Brain (organoid and tissue), 16 donors: ENCODE measurements at places on chromosomes 11 and 22. TPM values are rescaled to one million over a fixed set of nuclear protein-coding genes. Genes with fewer than 3 reads are reported as not detected.

DNA sequence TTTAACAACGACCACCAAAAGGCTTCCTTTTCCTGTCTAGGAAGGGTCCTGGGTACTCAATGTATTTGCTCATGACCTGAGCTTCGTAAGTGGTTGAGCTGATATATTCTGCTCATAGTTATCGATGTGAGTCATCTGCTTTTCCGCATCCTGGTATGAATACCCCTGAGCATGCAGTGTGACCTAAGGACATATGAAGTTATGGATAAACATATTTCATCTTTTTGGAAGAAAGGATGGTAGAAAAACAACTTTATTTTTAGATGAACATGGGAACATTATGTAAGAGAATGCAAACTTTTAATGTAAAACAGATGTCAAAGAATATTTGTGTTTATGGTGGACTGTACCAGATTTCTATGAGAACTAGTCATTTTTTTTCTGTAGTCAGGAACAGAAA lies 28.4 kb downstream of the TRPC6 start:
- DNase-seq, result no peak

- no peak for DNase-seq
Observed at GRCh38 chr11:75166791-75167190, 15.9 kb downstream of the SLCO2B1 start.

DNA sequence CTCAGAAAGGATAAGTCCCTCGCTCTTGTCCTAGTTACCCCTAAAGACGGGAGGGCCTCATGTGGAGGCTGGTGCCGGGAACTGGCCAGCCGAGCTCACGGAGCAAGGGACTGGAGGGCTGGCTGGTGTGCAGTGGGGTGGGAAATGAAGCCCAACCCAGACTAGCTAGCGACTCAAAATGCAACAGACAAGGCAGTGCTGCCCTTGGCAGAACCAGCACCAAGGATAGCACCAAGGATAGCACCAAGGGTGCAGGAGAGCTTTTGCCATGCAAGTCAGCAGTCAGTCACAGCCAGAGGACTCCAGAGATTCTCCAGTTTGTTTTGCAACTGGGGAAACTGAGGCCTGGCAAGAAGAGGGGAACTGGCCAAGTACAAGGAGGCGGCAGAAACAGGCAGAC lies 6.5 kb upstream of the BATF2 start:
- no peak for DNase-seq

GRCh38 chr11:16312233-16312765 lies 44.0 kb downstream of the SOX6 start:
- DNase-seq, result no peak

- peak; percentile 34 for DNase-seq
Observed at GRCh38 chr22:50600967-50601668, 525 bp downstream of the MAPK8IP2 start.

- no peak for DNase-seq
Observed at GRCh38 chr22:21593406-21594232, 26.1 kb downstream of the UBE2L3 start.

DNA sequence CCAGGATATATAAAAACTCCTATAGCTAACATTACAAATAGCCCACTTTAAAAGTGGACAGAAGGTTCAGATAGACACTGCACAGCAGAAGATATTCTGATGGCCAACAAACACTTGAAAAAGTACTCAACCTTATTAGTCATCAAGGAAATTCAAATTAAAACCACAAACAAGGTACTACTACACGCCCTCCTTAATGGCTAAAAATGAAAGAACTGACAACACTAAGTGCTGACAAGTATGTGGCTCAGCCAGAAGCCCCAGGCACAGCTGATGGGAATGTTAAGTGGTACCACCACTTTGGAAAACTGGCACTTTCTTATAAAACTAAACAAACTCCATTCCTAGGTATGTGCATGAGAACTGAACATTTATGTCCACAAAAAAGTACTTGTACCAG lies 320.1 kb downstream of the TBC1D22A start:
- no peak for DNase-seq

DNA sequence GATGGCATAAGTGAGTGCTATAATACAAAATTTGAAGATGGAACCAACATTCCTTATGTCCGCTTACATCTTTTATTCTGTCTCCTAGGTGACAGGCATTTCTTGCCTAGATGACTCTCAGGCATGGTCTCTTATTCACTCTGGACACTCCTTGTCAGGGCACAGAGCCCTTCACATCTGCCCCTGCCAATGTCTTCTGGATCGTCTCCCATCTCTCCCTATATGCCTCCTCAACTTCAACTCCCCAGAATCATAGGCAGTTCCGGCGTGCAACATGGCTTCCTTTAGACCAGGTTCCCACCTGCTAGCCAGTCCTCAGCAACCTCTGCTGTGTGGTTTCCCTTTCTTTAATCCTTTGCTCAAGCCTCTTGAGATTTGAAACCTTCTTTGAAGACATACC lies 300.9 kb downstream of the TENM4 start:
- no peak for DNase-seq

DNA sequence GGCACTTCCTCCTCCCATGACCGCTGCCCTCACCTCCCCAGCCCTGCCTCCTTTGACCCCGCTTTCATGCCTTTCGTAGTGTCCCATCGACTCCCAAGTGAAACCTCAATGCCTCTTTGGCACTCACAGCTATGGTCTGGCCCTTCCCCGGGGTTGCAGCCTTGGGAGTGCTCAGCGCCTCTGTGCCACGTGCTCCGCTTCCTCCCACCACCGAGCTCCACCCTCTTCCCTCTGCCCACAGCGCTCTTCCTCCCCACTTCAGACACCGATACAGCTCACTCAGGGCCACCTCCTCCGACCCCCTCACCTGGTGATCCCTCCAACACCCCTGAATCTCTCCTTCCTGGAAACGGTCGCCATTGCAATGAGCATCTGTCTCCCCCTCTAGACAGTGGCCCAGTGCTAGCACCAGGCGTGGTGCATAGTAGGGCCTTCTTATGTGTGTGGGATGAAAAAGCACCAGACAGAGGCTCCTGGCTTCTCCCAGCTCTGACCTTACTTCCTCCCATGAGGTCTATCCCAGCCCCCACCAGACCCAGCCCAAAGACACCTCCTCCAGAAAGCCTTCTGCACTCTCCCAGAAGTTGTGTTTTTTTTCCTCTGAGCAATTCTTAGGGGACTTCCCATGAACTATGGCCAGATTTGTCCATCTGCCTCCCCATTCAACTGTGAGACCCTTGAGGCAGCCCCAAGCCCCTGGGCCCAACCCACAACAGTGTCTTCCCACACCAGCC lies 16.4 kb upstream of the SCGB1A1 start:
- no peak for DNase-seq

DNA sequence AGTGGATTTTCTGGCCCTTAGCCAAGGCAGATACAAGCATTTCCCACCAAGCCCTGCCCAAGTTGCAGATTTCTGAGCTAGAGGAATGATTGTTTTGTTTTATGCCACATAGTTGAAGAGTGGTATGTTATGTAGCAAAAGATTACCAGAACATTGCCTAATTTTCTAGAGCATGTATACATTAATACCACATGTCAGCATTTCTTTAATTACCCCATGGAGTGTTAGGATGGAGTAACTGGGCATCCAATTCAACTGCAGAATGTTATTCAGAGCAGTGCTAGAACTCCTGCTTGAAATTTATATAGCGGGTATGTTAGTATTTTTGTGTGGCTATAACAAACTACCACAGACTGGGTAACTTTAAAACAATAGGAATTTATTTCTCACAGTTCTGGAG lies 24.4 kb upstream of the CYP2R1 start:
- DNase-seq, result no peak

DNA sequence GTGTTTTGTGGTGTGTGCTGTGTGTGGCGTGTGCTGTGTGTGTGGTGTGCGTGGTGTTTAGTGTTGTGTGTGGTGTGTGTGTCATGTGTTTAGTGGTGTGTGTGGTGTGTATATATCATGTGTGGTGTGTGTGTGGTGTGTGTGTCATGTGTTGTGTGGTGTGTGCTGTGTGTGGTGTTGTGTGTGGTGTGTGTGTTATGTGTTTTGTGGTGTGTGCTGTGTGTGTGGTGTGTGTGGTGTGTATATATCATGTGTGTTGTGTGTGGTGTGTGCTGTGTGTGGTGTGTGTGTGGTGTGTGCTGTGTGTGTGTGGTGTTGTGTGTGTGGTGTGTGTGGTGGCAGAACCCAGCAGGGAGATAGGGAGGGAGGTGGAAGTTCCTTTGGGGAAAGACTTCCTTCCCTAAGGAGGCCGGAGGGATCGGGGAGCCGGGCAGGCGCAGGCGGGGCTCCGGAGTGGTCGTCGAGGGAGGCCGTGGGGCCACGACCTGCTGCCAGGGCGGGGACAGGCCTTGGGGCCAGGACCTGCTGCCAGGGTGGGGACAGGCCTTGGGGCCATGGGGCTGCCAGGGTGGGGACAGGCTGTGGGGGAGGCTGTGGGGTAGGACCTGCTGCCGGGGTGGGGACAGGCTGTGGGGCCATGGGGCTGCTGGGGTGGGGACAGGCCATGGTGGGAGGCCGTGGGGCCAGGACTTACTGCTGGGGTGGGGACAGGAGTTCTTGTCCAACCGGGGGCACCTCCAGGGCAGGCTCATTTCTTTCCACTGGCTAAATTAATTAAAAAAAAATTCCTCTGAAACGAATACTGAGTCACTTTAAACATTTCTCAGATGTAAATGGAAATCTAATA lies 15.2 kb downstream of the PIM3 start:
- no peak for DNase-seq

- peak; percentile 50 for DNase-seq
Observed at GRCh38 chr11:126415128-126415527, 59.6 kb downstream of the ST3GAL4 start.

- no peak for DNase-seq
Observed at GRCh38 chr11:2077061-2077802, 62.0 kb downstream of the IGF2 start.

- DNase-seq, result peak; percentile 65
Observed at GRCh38 chr11:33721426-33721825, 14.8 kb downstream of the CD59 start.

DNA sequence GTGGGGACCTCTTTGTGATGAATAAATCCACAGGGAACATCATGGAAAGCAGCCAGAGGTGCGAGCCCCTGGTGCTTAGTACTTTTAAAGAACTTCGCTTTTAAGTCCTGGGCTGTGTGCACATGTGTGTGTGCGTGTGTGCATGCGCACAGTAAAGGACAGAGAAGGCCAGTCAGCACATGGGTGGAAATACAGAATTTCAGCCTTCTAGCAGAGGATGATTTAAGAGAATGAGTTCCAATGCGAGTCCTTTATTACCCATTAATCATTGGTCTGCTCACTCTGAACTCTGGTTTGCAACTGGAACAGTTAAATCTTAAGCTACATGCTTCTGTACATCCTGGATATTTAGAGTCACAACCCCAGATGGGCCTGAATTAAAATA lies 18.9 kb downstream of the TEAD1 start:
- no peak for DNase-seq

DNA sequence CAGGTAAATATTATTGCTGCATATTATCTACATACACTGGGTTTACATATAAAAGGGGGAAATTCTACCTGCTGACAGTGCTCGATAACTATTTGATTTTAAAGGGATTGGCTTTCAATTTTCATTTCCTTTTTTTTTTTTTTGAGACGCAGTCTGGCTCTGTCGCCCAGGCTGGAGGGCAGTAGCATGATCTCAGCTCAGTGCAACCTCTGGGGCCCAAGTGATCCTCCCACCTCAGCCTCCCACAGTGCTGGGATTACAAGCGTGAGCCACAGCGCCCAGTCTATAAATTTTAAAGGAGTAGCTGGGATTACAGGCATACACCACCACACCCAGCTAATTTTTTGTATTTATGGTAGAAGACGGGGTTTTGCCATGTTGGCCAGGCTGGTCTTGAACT lies 3.2 kb upstream of the PCF11 start:
- DNase-seq, result no peak

DNA sequence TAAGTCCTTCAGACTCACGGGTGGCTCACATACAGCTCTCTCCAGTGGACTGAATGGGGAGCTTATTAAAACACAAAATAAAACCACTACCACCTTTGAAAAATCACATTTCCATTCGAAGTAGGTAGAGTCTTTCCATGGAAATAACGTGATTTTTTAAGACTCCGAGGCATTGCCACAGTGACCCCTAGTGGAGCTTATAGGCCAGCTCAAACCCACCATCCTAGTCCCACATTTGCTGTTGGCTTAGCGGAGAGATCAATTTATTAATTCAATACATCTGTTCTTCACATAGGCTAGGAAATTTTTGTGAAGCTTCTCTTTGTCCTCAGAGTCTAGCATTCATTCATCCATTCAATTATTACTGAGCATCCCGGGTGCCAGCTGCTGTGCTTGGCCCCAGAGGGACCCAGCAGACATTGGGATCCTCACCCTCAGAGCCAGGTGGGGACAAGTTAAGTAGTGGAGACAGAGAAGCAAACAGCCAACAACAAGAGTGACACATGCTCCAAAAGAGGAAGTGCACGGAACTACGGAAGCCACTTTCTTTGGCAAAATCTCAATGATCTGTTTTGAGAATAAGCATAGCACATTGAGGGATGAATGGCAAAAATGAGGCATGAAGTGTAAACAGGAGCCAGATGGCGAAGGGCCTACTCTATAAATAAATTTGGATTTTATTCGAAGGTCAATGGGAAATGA lies 10.2 kb upstream of the P4HA3 start:
- peak; percentile 92 for DNase-seq

DNA sequence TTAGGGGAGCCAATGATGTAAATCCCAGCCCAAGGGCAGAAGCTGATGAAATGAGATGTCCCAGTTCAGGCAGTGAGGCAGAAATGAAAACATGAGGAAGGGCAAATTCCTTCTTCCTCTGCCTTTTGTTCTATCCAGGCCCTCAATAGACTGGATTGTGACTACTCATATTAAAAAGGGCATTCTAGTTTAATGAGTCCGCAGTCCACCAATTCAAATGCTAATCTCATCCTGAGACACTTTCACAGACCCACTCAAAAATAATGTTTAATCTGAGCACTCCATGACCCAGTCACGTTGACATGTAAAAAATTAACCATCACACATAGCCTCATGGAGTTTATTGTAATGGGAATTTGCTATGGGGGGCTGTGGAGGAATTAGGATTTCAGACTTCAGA lies 717.9 kb downstream of the OPCML start:
- no peak for DNase-seq

- DNase-seq, result no peak
Observed at GRCh38 chr11:128689591-128689947, 4.3 kb upstream of the FLI1 start.

- peak; percentile 80 for DNase-seq
Observed at GRCh38 chr11:84560206-84560605, 1066.9 kb downstream of the DLG2 start.

- no peak for DNase-seq
Observed at GRCh38 chr11:25163421-25163820, 666.6 kb downstream of the LUZP2 start.

CASP4 gene
- 6.0 TPM for polyA plus RNA-seq

CRYBB3 gene
- not detected for polyA plus RNA-seq

GRIK4 gene
- polyA plus RNA-seq, result 2.4 TPM

OR51B2 gene
- polyA plus RNA-seq, result not detected

DGCR2 gene
- 67.4 TPM for polyA plus RNA-seq

OR2AT4 gene
- polyA plus RNA-seq, result not detected

OR8K3 gene
- polyA plus RNA-seq, result not detected

PANX3 gene
- not detected for polyA plus RNA-seq

APOA5 gene
- polyA plus RNA-seq, result not detected

EXT2 gene
- 29.5 TPM for polyA plus RNA-seq

SLC25A22 gene
- 40.7 TPM for polyA plus RNA-seq

TYR gene
- polyA plus RNA-seq, result not detected

TMEM86A gene
- 2.6 TPM for polyA plus RNA-seq

CTSD gene
- 381 TPM for polyA plus RNA-seq

OR5B21 gene
- not detected for polyA plus RNA-seq

INPP5J gene
- polyA plus RNA-seq, result 5.6 TPM
